Bronchus fibroblast of lung (primary cell): ENCODE measurements at places on chromosomes 4 and X. TPM values are rescaled to one million over a fixed set of nuclear protein-coding genes. Genes with fewer than 3 reads are reported as not detected.

Gene FAAH2
- total RNA-seq = not detected in 2 replicates

Gene NIPAL1
- under 0.01 and 0.50 TPM in 2 replicates for total RNA-seq

Gene TAF7L
- 0.17 and 0.30 TPM in 2 replicates for total RNA-seq

Gene VEGFD
- total RNA-seq = under 0.01 TPM in 1 of 2 replicates, not detected in the other
